ENCODE measurements at places on chromosomes 12 and 14.
A peak's percentile ranks its signal among the peaks of the same experiment; 100 is the strongest.

DNA sequence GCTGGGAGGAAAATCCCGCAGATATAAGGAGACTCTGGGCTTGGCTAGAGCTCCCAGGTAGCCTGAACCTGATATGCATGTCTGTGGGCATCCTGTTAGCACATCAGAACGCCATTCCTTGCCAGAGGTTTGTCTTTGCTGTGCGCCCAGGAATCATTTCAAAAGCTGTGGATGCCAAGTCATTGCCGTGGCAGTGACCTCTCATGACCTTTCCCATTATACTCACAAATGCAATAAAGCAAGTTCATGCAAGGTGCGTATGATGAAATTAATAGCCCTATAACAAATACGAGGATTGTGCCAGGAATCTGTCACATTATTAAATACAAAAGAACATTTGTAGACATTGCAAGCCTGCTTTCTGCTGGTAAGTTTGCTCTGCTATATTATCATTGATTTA, 229.1 kb upstream of the PELI2 start:
- no peak for DNase-seq

DNA sequence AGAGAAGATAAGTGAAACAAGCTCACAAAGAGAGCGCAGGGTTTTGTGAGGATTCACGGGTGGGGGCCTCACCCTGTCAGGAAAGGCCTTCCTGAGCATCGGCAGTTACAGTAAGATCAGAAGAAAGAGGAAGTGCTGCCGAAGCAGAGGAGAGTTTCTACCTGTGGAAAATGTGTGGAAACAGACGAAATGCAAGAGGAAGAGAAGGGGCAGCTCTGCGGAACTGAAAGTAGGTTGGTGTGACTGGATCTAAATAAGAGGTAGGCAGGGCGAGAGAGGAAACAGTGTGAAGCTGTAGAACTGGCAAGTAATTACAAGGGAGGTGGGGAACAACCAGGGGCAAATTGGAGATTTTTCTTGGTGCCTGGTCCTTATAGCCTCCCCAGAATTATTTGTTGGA, 2.6 kb downstream of the GPR68 start:
- no peak for DNase-seq

DNA sequence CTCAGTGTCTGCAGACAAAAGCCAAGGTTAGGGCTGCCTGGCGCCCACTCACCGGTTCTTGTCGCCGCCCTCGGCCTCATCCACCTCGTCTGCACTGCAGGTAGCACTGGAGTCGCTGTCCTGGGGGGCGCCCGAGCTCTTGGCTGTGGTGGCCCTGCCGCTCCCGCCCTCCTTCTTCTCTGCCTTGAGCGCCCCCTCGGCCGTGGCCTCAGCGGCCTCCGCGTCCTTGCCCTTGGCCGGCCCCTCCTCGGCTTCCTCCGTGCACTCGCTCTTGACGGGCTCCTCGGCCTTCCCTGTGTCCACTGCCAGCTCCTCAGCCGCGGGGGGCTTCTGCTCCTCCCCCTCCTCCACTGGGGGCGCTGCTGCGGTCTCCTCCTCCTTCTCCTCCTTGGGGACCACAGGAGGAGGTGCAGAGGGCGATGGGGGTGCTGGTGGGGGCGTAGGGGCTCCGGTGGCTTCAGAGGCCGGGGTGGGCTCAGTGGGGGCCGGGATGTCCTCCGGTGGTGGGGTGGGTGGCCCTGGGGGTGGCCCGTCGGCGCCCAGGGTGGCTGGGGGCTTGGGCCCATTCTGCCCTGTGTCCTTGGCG, 77.2 kb downstream of the RFLNA start:
- DNase-seq, result no peak

- DNase-seq, result no peak
Measured at GRCh38 chr14:95330591-95331370, 11.1 kb upstream of the CLMN start.

DNA sequence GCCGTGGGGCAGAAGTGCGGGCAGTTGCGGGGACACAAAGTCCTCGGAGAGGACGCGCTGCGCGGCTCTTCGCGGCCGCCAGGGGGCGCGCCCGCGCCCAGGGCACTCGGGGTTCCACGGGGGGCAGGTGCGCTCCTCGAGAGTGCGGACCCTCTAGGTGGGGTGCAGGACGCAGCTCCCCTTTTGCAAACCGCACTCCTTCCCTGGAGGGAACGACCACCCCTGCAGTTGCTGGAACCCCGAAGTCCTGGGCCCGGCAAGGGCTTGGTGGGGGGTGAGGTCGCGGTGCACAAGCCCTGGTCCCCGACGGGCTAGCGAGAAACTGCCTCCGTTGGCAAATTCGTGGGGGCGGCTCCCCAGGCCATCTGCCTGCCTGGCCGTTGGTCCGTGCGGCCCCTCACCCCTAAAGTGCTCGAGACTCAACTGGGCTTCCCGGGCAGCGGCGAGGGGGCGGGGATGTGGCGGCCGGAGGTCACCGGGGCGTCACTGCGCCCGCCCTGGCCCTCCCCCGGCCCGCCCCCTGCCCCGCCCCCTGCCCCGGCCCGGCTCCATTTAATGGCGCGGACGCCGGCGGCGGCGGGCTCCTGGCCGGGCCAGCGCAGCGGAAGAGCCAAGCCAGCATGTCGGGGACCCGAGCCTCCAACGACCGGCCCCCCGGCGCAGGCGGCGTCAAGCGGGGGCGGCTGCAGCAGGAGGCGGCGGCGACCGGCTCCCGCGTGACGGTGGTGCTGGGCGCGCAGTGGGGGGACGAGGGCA, at the start of gene ADSS1:
Gene ADSS1 (plus strand): TSS at position 579 of the 756 bp plus-strand sequence. CDS start 42 bp downstream, at position 621.
- DNase-seq, result peak; percentile 98

- no peak for DNase-seq
Measured at GRCh38 chr12:89033062-89033461, 319.2 kb downstream of the DUSP6 start.

DNA sequence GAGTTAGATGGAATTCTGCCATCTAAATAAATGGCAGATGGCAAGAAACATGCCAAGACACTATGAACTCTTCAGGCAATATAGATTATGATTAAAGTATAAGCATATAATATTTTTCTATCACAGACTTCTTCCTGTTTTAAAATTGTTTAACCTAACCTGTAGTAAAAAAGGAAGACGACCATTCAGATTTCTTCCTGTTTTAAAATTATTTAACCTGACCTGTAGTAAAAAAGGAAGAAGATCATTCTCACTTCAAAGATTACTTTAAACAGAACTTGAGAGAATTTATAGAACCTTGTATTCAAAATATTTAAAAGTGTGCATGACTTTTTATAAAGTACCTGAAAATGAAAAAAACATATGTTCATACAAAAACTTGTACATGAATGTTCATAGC, 63.5 kb downstream of the RPS6KA5 start:
- no peak for DNase-seq

DNA sequence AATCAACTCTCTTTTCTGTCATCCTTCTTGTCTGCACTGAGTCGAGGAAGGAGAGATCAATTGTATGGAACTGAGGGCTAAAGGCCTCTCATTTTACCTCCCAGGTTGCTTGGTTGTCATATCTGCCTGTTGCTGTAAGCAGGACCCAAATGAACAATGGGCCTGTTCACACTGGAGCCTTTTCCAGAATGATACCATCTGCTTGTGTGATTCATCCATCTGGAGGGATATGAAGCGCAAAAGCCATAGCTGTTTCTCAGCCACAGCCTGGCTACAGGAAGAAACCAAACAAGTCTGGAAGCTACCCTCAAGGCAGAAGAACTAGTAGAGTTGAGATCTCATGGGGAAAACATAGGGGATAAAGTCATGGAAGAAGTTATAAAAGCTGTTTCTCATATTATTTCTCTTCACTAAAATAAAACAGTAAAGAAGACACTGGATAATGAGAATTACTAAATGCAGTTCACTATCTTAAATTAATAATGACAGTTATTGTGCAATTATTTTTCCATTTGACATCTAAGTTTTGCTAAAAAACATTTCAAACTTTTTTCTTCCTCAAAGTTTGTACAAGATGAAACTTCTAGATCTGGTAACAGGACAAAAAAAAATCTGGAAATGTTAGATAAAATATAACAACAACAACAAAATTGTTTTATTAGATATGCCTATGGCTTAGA, 106.3 kb downstream of the SPTSSA start:
- peak; percentile 26 for DNase-seq

DNA sequence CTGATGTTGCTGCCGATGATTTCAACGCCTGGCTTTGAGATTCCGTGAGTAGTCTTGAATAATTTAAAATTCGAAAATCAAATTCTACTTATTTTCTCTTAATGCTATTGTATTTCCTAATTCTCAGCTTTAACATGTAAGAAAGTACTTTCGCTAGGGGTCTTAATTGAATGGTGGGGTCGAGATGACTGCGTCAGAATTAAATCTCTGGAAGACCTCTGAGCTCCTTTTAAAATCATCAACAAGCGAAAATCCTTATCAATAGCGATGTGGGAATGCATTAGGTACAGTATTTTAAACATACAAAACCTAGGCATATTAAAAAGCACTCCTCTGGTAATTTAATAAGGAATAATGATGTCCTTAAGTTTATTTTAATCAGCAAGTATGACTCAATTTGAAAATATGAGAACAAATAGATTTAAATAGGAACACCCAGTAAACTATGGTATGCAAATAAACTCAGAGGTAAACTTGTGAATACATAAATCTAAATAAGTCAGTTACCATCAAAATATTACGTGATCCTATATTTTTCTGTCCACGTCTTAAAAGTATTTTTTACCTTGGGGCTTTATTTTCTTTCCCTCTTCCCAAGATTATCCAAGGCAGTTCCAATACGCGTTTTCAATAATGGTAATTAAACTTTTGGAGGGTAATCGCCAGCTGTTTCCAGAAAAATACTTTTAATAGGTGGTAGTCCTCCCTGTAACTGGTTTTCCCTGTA, 1.4 kb downstream of the FOXA1 start:
- DNase-seq, result no peak

All from SK-N-SH (cell line).